ENCODE measurements at places on chromosomes 5 and 9.

- no peak for DNase-seq
Measured at GRCh38 chr5:58117542-58117941, 342.3 kb downstream of the PLK2 start.

GRCh38 chr9:124098141-124098905 lies 86.8 kb downstream of the LHX2 start:
- no peak for DNase-seq

DNA sequence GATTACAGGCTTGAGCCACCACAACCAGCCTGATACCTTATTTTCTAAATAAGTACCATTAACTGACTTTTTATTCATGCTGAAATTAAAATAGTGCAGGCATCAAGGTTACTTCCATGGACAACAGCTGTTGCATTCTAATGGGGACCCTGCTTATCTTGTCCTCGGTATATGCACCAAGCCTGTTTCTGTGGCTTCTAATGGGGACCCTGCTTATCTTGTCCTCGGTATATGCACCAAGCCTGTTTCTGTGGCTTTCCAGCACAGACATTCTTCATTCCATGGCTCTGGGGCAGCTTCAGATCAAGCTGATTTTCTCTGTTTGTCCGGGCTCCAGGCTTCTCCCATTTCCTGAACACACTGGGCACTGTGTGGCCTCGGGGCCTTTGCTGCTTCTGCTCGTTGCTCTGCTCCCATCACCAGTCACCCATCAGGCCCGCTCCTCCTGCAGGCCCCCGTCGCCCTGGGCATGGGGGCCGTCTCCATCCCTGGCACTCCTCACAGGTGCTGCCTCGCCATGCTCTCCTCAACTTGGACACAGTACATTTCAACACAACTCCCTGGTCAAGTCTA lies 30.7 kb downstream of the ZNF354A start:
- no peak for DNase-seq

DNA sequence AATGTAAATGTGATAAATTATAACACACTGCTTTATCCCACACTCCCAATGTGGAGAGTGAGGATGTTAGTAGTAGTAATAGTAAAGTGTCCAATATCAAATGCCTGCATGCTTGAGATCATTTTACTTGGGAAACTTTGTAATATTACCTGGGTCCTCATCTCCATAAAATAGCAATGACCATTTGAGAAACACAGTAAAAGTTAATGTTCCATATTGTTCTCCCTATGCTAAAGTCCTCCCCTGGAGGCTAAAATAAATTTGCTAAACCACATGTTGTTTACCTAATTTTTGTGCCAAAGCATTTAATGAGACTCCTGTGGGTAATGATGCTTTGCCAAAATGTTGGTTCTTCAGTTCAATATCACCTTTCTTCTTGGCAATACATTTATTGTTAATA lies 291.2 kb downstream of the CDH10 start:
- DNase-seq = no peak

- no peak for DNase-seq
Measured at GRCh38 chr5:16064135-16064893, 115.3 kb downstream of the MARCHF11 start.

DNA sequence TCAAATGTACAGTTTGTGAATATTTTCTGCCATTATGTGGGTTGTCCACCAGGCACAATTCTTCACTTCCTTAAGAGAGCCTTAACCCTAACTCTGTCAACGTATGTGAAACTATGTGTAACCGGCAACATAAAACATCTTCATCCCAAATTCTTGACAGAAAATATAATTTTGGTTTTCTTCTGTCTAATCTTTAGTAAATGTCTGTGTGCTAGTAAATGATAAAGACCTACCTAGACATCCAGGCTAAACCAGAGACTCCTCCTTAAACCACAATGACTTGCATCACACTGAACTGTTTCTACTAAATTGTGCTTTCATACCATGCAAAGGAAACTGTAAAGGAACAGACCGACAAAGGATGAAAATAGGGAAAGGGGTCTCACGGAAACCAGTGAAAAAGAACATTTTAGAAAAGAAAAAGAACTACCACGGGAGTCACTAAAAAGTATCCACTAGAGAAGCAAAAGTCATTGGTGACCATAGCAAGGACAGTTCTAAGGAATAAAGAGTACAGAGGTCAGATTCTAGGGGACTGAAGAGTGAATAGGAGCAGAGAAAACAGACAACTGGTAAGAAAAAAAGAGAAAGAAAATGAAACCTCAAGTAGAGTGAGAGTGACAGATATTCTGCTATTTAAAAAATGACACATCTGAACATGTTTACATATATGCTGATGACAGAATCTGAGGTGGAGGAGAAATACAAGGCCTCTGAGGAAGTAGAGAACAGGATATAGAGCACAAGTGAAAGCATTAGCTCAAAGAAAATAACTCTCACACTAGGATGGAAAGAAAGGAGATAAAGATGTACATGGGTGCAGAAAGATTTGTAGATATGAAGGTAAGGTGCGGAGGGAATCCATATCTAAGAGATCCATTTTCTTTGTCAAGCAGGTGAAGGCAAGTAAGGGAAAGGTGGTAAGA lies 49.4 kb downstream of the FNIP1 start:
- no peak for DNase-seq

DNA sequence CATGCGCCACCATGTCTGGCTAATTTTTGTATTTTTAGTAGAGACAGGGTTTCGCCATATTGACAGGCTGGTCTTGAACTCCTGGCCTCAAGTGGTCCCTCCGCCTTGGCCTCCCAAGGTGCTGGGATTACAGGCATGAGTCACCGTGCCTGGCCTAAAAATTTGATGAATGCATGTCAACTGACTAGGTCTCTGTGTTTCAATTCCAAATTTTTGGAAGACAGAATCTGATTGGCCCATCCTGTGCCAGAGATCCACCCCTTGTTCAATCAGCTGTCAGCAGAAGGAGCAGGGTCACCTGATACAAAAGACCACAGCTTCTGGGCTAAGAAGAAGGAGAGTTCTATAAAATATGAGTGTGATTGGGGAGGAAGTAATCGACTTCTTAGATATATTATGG lies 43.5 kb upstream of the COL15A1 start:
- no peak for DNase-seq

- DNase-seq = no peak
Measured at GRCh38 chr5:75948438-75948837, 134.7 kb upstream of the SV2C start.

DNA sequence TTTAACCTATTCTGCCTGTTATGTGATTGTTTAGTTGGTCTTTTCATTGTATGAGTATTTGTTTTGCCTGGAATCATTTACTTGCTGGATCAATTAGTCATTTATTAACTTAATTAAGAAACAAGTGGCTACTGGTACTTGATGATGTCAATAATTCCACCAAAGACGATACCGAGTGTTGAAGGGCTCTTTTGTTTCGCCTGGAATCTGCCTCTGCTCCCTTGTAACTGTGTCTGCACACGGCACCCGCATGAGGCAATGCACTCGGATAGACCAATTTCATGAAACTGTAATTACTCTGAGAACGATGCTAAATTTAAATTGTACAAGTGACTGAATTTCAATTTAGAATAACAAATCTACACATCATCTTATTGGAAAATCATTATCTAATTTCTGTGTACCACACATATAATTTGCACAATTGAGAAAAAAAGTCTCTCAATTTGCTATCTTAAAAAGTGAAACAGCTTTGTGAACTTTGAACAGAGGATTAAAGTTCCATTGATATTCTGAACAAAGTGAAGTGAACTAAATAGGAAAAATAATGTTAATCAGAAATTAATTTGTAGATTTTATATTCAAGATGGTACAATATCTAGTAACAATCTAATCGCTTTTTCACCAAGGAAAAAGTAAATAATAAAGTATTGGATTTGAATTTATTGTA lies 143.2 kb downstream of the CTNND2 start:
- DNase-seq = no peak

- DNase-seq = no peak
Measured at GRCh38 chr5:92092239-92092638, 709.1 kb upstream of the ARRDC3 start.

GRCh38 chr9:72863456-72864094 lies 89.3 kb downstream of the ALDH1A1 start:
- no peak for DNase-seq

DNA sequence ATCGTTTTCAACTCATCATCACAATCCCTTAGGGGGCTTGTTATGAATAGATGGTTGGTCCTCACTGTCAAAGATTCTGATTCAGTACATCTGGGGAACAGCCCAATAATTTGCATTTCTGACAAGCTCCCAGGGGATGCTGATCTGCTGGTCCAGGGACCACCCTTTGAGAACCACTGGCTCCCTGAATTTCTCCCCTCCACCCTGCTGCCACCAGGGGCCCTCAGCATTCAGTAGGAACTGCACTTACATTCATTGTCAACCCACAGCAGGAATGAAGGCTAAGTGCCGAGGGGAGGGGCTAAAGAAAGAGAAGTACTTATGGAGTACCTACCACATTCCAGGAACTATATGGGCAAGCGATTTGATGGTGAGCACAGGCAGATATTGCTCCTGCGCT lies 85.9 kb downstream of the BOD1 start:
- DNase-seq = no peak
